ENCODE measurements at places on chromosomes 2 and 18.

DNA sequence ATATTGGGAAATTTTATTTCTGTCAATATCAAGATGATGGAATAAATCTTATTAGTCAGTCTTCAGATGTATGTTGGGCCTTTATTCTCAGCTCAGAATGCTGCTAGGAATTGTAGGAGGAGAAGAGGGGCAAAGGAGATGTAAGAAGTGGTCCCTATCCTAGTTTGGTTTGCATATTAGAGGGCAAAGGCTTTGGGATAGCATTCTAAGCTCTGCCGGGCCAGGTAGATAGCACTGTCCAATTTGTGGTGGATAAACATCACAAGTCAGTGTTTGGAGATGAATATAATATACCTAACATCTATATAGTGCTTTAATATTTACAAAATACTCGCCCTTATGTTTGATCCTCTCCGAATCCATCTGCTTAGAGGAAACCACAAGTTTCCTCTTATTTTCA lies 149.2 kb downstream of the GULP1 start:
- DNase-seq: no peak

- DNase-seq: no peak
Measured at GRCh38 chr2:143452817-143453451, 323.7 kb downstream of the ARHGAP15 start.

- DNase-seq: no peak
Measured at GRCh38 chr2:134621939-134622705, 96.7 kb downstream of the TMEM163 start.

DNA sequence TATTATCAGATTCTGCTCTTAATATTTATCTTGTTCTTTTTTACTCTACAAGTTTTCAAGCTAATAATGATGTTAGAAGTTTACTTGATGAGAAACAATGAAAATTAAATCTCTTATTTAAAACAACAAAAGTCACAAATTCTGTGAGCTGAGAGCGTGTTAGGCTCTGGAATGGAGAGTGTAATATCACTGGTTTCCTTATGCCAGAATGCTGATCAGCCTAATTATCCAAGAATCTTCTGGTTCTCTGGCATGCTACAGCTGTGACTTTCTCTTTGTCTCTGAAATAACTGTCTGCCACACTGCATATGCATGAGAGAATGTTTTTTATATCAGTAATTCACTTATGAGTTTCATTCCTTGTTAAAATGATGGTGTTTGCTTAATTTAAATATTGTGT lies 236.7 kb downstream of the PARD3B start:
- no peak for DNase-seq

DNA sequence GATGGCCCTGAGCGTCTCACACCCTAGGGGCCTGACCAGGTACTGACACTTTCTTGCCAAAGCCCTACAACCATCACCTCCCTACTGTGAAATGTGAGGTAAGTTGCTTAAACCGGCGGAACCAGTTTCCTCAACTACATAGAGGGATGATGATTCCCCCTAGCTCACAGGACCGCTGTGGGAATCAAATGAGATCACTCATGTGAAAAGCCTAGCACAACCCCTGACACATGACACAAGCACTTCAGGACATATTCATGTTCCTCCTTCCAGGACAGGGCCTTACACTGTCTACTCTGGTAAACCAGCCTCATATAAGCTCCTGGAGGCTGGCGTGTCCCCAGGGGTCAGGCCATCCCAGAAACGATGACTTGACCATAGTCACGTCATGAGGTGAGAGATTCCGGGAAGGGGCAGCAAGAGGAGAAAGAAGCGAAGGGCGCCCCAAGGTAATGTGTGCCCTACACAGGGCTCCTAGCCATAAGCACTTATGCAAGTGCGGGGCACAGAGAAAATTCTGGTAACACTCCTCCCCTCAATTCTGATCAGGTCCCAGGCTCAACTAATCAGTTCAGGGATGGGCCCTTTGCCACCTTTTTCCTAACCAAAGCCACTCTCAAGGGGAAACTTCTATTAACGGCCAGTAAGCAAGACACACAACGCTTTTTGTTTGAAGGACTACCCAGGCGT lies 49.5 kb downstream of the C2orf42 start:
- DNase-seq: no peak

- DNase-seq: peak; percentile 36
Measured at GRCh38 chr2:143632751-143633374, 503.6 kb downstream of the ARHGAP15 start.

GRCh38 chr2:52074130-52074719 lies 1042.3 kb upstream of the NRXN1 start:
- no peak for DNase-seq

- no peak for DNase-seq
Measured at GRCh38 chr2:154698296-154698720, at the start of gene KCNJ3. Gene KCNJ3 (plus strand): TSS chr2:154698695. CDS start chr2:154698776, 81 bp downstream.
